ENCODE measurements at places on chromosomes 4 and X.

DNA sequence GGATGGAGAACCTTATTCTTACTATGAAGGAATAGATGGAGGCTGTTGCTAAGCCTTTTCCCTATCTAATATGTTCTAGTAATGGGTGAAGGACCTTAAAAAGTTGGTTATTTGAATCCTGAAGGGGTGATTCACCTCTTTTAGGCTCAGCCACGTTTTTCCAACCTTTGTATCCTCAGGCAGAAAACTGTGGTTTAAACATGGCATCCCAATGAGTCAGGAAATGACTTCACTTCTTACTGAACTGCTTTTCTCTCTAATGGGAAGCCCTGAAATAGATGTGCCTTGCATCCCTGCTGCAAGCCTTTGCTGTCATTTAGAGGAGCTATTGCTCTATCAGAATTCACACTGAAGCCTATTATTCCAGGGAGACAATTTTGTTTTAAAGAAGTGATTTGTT, 191.0 kb upstream of the ARX start:
- ATAC-seq = no peak

DNA sequence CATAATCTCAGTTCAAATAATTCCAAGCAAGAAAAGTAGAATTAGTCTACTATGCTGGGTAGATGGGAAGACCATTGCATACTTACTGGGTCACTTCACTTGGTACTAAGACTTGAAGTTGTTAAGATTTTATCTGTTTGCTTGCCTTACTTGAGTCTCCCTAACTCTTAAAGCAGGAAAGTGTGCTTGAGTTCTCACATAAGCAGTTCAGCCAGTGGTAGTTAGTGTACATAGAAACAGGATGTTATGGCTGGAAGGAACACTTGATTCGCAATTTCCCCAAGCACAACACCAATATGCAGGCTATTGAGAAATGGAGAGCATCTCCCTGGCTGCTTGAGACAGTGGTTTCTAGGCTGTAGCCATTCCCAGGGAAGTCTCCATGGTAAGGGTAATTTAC, 176.1 kb downstream of the MSL3 start:
- no peak for ATAC-seq

DNA sequence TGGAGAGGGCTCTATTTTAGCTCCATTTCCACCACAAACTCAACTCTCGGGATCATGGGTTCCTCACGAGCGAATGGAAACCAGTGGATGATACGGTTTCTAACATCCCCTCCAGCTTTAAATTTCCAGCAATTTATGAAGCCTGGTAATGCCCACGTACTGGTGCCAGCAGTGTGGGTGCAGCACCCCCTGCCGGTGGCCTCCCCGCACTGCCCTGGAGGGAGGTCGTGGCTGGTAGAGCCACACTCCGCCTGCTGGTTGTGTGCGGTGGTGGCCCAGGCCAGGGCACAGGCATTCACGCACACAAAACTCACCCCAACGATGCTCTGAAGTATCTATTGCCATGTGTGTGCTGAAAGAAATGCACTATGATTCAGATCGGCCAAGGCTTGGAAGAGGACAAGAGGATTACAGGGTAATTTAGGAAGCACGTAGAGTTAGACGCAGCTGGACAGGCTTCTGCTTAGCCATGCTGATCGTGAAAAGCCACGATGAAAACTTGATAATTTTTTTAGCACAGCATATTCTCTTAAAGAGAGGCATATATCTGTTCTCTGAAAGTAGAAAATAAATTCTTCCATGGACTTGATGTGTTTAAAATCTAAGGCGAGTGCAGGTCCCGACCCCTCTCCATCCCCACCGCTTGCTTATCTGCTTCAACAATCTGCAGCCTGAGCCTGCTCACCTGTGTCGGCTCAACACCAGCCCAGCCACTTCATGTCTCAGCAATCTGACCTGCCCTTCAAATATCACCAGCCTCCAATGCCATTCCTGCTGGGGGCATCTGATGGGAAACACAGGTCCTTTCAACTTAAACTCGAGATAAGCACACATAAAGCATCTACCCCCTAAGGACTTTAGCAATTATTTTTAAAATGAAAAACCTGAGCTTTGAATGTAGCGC, 59.1 kb downstream of the SCD5 start:
- peak; percentile 72 for ATAC-seq

GRCh38 chr4:117293784-117294183, 208.4 kb upstream of the TRAM1L1 start:
- no peak for ATAC-seq

GRCh38 chr4:1192091-1192492, 19.7 kb upstream of the SPON2 start:
- ATAC-seq = no peak

GRCh38 chr4:151152028-151152427, 52.6 kb downstream of the RPS3A start:
- no peak for ATAC-seq

GRCh38 chrX:57925806-57926205, 15.5 kb upstream of the ZXDA start:
- no peak for ATAC-seq

DNA sequence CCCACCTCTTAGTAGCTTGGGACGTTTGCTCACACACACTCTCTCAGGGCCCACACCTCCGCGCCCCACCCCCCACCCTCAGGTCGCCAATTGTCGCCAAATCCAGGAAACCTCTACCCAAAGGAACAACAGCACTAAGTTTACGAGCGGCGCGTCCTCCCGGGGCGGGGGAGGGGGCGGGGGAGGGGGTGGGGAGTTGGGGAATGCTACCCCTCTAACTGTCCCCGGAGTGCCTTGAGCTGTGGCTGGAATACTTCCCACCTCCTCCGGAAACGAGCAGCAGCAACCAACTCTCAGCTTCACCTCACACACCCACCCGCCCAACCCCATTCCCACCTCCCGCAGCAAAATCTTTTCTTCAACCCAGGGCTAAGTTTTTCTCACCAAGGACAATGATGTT, 135.6 kb upstream of the ZIC3 start:
- ATAC-seq = no peak

DNA sequence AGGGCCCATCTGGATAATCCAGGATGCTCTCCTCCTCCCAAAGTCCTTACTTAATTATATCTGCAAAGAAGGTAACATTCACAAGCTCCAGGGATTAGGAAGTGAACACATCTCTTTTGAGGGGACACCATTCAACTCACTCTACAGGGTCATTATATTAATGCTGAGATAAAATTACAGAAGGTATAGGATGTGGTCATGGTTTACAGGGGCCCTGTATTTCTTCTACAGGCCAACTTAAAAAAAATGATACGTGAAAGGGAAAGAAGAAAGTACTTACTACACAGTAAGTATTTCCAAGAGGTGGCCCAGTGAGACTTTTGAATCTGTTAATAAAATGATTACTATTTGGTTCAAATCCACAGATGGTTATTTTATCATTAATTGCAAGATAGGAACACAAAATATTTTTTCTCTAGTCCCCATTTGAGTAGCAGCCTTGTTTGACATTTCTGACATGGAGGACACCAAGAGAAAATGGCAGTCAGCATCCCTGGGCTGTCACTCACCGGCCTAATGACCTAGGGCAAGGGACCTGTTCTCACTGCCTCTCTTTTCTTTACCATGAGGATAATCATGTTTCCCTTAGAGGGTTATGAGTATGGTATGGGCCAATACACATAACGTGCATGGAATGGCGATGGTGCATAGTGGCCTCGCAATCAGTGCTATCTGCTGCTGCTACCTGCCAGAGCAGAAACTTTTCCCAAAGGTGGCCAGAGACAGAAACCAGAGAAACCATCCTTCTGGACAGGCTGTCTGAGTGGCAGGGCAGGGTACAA, 140.5 kb downstream of the PTTG2 start:
- no peak for ATAC-seq

- ATAC-seq = no peak
These were observed 5.7 kb upstream of the PPEF2 start for GRCh38 chr4:75907966-75908365.

- no peak for ATAC-seq
These were observed 20.6 kb downstream of the GSX2 start for GRCh38 chr4:54120518-54120917.

GRCh38 chr4:88799900-88800299, 102.3 kb upstream of the NAP1L5 start:
- no peak for ATAC-seq

- no peak for ATAC-seq
These were observed 364.9 kb downstream of the ZNF674 start for GRCh38 chrX:46180258-46180687.

GRCh38 chr4:76216975-76217814, 3.6 kb upstream of the SCARB2 start:
- ATAC-seq = no peak

GRCh38 chr4:173478913-173479283, 51.1 kb downstream of the HAND2 start:
- ATAC-seq = no peak

DNA sequence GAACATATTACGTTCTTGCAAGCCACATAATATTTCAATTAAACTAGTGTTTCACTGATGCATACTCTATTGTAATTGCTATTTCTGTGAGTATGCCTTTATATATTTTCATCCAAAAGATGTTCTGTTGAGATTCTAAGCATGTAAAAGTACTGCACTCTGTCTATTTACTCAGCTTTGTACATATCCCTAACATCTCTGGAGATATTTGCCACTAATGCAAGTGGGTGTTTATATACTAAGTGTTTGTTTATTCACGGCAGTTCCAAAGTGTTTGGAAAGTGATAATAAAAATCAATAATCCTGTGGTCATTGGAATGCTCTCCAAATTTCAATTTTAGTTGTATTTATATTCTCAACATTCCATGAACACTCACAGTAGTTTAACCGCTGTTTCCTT, 1989.0 kb downstream of the C4orf33 start:
- no peak for ATAC-seq

GRCh38 chrX:133300591-133300990, 82.4 kb upstream of the TFDP3 start:
- ATAC-seq = no peak

DNA sequence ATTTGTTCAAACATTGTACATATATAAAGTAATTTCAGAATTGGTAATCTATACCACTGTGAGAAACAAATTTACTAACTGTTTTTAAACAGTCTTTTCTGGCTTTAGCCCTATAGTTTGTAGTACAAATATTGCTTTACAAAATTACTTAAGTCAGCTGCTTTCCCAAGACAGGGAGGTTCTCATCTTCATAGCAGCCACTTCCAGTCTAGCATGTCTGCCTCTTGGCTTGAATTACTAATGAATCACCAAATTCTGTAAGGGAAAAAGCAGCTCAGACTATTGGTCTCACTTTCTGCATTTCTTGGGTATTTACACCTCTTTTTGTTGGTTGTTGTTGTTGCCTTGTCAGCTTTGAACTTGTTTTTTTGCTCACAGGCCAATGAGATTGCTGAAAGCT, 187.2 kb downstream of the NPFFR2 start:
- ATAC-seq = no peak

DNA sequence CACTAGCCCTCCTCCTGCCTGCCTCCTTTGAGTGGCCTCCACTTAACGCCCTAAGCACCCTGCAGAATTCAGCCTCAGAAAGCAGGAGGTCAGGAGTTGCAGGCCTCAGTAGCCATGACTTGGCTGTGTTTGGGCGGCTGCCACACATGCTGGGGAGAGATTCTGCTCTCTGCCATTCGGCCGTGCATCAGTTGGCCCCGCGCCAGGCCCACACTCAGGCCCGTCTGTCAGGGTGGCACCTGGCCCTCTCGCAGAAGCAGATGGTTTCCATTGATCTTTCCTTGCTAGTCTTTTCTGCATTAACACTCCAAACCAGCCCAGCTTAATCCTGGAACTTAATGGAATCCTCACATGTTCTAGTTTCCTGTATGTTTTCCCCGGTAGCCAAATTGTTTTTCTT, 30.7 kb upstream of the ATP6AP2 start:
- ATAC-seq = no peak

- ATAC-seq = no peak
These were observed 180.3 kb upstream of the MXRA5 start for GRCh38 chrX:3526731-3527130.

GRCh38 chrX:39244147-39244546, 442.9 kb downstream of the MID1IP1 start:
- ATAC-seq = no peak

- ATAC-seq = no peak
These were observed 810.7 kb upstream of the AMOT start for GRCh38 chrX:113651306-113651705.

GRCh38 chr4:172109466-172109865, 296.3 kb downstream of the GALNTL6 start:
- no peak for ATAC-seq

- no peak for ATAC-seq
These were observed 48.1 kb downstream of the LUZP4 start for GRCh38 chrX:115337491-115338144.

DNA sequence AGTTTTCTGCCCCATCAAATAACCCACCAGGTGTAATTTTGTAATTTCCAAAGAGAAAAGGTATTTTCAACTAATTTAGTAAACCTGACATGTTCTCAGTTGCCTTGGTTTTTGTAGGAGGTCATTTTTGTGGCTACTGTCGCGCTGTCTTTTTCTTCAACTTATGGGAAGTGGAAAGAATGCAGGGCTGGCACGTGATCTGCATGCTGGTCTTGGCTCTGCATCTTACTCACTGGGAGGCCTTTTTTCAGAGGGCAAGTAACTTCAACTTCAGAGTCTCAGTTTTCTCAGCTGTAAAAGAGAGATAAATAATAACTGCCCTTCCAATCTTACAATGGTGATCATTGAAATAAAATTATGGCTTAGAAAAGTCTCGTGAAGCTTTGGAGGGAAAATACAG, 109.9 kb upstream of the SMIM10 start:
- no peak for ATAC-seq

DNA sequence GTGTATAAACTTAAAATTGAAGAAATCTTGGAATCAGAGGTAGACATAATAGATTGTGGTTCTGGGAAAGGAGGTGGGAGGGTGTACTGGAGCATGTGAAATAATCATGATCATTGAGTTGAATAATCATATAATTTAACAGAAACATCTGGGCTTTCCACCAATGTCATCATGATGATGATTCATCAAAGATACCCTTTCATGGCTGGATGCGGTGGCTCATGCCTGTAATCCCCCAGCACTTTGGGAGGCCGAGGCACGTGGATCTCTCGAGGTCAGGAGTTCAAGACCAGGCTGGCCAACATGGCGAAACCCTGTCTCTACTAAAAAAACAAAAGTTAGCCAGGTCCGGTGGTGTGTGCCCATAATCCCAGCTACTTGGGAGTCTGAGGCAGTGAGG, 6.7 kb upstream of the RUFY3 start:
- ATAC-seq = peak; percentile 47

Data from activated CD4-positive, CD25-positive, alpha-beta regulatory T cell treated with anti-CD3 and anti-CD28 coated beads, Interleukin-2, amount 50 U/mL, for 24 hours (primary cell).